ENCODE measurements at places on chromosomes 13 and 19. TPM values are rescaled to one million over a fixed set of nuclear protein-coding genes. Genes with fewer than 3 reads are reported as not detected.

The PTPRH gene
- 0.07 TPM for polyA plus RNA-seq

DNA sequence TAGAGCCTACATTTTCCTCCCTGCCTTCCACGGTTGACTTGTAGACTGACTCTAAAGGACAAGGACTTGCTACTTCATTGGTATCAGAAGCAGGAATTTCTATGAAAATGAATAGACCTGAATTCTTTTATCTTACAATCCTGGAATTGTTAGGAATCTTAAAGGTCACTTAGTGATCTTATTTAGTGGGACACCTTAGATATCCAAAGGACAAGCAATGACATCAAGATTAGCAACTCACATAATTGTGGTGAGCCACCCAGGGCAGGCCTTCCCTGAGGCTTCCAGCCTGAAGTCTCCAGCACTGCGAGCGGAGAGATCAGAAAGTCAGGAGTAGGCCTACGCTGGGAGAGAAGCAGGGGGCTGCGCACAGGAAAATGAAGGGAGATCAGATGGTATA is 37.8 kb downstream of the KLF5 start:
- no peak for DNase-seq

GRCh38 chr13:95955255-95955654 is 97.9 kb downstream of the UGGT2 start:
- no peak for DNase-seq

GRCh38 chr19:53101518-53101917 is 1.7 kb downstream of the ZNF160 start:
- DNase-seq = no peak

DNA sequence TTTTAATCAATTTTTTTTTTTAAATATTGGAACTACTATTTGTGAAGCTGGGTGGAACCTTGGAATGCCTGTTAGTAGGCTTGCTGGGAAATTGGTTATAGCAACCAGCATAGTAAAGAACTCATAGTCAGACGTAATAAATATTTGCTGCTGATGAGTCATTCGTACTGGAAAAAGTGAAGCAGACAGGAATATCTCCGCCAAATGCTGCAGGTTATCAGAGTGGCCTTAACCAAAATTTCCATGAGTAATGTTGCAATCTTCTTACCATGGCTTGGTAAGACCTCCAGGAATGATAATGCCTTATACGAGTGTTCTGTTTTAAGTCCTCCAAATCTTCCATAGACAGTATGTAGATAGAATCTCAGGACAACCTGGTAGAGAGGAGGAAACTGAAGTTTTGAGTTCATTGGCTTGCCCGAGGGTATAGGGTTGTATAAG is 34.2 kb downstream of the MBNL2 start:
- no peak for DNase-seq

The EBI3 gene
- polyA plus RNA-seq = 0.35 TPM

The KIRREL2 gene
- polyA plus RNA-seq = 9.0 TPM

DNA sequence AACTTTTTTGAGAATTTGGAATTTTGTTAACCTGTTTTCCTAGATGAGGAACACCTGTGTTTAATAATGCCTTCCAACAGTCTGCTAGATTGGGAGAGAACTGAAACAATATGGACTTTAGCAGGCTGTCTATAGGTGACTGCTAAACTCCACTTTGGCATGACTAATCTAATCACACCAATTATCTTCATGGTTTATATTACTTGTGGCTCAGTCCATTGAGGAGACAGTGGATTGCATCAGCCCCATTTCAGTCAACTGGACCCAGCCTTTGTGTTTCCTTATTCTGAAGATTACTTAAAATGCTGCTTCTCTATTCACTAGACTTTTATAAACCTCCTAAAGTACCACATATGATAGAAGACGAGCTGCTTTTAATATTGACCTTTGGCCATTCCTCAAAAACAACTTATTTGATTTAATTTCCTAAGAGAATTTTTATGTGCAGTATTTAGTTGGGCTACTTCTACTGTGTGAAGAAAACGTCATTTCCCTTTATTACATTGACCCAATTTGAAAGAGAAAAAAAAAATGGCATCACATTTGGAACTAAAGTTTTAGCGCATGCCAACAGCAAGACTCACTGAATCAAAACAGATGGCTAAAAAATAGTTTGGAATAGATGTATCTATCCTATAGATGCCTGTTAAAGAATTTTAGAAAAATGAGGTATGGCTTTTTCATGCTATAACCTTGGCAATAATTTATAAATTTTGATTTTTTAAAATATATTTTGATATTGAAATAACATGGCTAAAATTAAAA is 295.8 kb downstream of the NDFIP2 start:
- no peak for DNase-seq

- no peak for DNase-seq
Observed at GRCh38 chr19:4597975-4598671, 38.6 kb upstream of the SEMA6B start.

The CCNE1 gene
- polyA plus RNA-seq = 10.8 TPM

GRCh38 chr19:3034656-3035541 is 5.8 kb upstream of the TLE2 start:
- DNase-seq = no peak

DNA sequence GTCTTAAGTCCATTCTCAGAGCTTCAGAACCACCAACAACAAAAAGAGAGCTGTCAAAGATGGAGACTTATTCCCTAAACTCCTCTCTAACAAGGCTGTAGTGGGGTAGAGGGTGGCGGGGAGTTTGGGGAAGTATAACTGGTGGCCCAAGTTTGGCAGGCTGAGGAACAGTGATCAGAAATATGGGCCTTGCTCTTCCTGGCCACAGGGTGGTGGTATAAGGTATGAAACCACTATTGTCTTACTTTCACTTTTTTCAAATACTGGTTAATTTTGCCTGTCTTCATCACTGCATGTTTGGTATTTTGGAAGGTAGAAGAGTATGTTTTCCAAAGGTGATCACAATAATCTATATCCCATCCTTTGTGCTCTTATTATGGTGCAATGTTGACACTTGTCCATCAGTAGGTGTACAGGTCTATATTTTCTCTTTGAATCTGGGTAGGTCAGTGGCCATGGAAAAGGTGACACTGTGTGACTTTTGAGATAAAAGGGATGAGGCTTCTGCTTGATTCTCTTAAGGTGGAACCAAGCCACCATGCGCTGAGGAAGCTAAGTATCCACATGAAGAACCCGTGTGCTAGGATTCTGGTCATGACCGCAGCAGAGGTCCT is 23.2 kb upstream of the GPC5 start:
- no peak for DNase-seq

DNA sequence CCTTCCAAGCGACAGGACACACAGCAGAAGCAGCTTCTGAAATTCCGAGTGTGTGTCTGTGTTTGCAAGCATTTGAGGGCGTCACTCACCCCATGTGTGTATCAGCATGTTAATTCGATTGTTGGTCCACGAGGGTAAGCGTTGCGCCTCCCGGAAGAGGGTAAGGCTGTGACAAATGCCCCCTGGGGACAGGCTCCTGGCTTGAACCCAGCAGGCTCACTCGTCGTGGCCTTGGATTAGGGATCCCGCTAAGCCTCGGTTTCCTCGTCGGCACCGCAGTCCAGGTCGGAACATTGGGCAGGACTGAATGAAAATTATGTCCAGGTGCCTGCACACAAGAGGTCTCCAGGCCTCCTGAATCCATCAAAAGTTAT is 606 bp upstream of the STXBP2 start:
- DNase-seq = no peak

The LATS2 gene
- 24.0 TPM for polyA plus RNA-seq

DNA sequence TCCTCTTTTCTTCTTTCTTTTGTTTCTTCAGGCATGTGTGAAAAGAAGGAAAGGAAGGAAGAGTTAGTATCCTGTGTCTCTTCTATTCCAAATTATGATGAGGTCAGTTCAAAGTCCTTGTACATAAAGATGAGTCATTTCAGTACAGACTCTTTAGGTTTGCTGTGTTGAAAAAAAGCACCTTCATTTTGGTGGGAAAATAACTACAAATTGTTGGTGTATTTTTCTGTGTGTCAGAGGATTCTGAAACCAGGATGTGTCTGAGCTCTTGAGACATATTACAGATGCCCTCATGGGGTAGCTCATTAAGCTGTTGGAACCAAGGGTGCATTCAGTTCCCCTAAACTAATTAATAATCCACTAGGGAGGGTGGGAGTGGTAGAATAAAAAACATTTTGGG is 5.8 kb upstream of the HSPH1 start:
- no peak for DNase-seq

DNA sequence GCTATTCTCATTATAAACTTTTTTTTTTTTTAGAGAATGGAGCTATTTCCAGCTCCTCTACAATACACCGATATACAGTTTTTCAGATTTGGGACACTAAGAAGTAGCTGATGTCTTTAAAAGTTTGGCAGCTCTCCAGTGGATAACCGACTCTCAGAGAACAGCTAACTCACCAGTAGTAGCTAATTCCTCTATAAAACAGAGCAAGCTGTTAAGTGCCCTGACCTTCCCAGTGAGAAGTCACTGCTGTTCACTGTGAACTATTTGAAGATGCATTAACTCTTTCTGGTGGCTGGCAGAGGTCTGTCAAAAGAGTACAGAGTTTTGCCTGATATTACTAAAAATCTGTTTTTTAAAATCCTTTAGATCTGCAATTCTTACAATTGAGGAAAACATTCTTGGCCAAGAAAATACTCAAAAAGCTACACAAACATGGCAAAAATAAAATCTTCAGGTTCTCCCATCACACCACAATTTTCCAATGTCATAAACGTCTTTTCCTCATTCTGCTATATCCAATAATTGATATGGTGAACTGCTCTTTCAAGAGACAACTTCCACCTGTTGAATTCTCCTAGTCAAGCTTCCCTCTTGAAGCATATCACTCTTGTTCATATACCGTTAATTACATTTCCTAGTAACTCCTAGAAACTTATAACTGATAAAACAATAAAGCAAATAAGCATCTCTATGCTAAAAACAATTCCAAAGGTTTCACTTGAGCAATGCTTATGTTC is 44.2 kb downstream of the TBC1D4 start:
- DNase-seq = peak; percentile 68

The ONECUT3 gene
- 0.03 TPM for polyA plus RNA-seq

DNA sequence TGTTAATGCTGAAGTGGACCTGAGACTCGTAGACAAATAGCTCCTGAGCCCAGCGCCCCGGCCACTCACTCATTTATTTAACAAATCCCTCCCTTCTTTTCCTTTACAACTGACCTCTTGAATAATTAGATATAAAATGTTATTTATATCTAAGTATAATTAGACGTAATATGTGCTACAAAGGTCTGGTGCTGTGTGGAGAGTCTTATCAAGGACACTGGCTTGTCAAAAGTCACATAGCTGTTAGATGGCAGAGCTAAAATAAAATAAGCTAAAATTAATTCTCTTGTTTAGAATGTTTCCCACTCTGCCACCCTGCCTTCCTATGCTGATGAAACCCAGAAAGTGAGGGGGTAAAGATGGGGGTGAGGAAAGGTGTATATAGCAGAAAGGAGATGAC is 73.0 kb upstream of the FAM216B start:
- no peak for DNase-seq

The GPC5 gene
- 5.1 TPM for polyA plus RNA-seq

- DNase-seq = no peak
Observed at GRCh38 chr19:49643466-49643865, 1.5 kb downstream of the SCAF1 start.

The BEST2 gene
- 0.23 TPM for polyA plus RNA-seq

DNA sequence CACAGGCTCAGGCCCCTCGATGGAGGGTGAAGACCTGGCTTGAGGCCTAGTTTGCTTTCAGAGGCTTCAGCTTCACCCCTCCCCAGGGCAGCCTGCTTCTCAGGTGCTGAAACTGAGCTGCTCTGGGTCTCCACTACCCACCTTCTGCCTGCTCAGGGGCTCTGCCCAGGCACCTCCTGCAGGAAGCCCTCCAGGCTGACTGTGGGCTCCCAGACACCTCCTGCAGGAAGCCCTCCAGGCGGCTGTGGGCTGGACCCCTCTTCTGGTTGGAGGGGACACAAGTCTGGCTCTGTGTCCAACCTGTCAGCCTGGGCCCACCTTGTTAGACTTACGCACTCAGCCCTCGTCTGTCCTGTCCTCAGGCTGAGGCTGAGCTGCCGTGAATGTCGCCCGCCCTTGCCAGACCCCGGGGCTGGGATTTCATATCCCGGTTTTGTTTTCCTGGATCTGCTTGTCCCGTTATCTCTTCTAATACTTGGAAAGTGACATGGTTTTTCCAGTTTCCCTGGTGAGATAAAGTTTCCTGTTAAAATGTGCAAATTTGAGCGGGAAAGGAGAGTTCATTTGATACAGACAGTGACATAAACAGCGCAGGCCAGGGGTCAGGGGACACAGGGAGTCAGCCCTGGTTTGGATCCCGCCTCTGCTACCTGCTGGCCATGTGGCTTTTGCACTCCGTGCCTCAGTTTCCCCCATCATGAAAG is 20.8 kb upstream of the MISP start:
- DNase-seq = no peak

- no peak for DNase-seq
Observed at GRCh38 chr13:25973085-25973484, 78.7 kb downstream of the SHISA2 start.

DNA sequence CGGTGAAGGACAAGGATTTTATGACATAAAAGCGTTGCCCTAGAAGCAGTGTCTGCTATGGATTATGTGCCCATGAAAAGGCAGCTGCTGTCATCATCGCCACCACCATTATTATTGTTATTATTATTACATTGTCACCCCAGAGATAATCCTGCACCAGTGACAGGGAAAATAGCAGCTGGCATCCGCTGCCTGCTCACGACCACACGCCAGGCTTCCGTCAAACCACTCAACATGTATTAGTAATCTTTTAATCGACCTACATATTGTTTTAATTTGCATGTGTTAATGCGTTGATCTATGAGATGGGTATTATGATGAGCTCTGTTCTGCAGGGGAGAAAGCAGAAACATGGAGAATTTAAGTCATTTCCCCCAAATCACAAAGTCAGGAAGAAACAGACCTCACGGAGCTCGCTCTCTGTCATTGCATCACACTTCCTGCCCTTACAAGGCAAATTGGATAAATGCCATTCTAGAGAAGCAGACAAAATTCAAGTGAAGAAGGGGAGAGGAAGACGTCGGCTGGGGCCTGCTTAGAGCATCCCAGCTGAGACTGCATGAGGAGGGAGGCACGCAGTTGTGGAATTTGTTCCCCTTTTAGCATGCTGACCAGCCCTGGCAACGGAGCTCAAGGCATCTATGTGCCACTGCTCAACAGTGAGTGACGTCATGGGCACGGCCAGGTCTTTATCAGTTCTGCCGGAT is at the start of gene FFAR3:
FFAR3 (plus strand) TSS at position 594 of the 707 bp plus-strand sequence. CDS start 431 bp downstream, outside the sequence.
- no peak for DNase-seq

- DNase-seq = no peak
Observed at GRCh38 chr19:29810504-29810871, 1.3 kb upstream of the CCNE1 start.

- peak; percentile 34 for DNase-seq
Observed at GRCh38 chr13:77563111-77563510, 27.6 kb downstream of the SCEL start.

DNA sequence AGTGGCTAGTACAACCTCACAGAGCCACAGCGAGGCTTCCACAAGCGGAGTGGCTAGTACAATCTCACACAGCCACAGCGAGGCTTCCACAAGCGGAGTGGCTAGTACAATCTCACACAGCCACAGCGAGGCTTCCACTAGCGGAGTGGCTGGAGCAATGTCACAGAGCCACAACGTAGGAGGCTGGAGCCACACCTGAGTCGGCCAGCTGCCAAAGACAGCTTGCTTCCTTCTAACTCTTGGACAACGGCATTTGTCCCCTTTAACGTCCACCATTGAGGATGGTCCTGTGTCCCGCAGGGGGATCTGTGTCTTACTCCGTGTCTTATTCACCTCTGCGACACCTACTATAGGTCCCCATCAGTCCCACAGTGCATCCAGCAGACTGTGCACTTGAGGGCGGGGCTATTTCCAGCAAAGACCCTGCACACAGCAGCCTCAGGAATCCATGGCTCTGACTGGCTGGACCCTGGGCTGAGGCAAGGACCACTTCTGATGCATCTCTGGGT is 3.7 kb downstream of the ZNF787 start:
- no peak for DNase-seq

The GATAD2A gene
- polyA plus RNA-seq = 43.1 TPM

GRCh38 chr13:109666656-109667055 is 119.7 kb downstream of the IRS2 start:
- no peak for DNase-seq

Measured in left kidney (tissue), 8 donors.